Hematopoietic multipotent progenitor cell treated with erythropoietin and hydrocortisone succinate and interleukin-3 and kit ligand, for 4 days (in vitro differentiated cells): ENCODE measurements at places on chromosomes 7 and 10.
A peak's percentile ranks its signal among the peaks of the same experiment; 100 is the strongest.

DNA sequence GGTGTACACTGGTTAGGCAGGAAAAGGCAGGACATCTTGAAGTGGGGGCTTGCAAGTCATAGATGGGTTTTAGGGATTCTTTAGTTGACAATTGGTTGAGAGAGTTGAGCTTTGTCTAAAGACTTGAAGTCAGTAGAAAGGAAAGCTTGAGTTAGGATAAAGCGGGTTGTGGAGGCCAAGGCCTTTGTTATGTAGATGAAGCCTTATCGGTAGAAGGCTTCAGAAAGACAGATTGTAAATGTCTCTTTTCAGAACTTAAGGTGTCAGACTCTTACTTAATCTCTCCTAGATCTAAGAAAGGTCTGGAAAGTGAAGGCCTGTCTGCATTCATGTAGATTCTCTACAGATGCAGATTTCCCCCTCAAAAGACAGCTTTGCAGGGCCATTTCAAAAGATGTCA, 177.4 kb downstream of the HECW1 start:
- no peak for DNase-seq

- DNase-seq, result no peak
Measured at GRCh38 chr7:47611045-47611511, 29.2 kb upstream of the TNS3 start.

DNA sequence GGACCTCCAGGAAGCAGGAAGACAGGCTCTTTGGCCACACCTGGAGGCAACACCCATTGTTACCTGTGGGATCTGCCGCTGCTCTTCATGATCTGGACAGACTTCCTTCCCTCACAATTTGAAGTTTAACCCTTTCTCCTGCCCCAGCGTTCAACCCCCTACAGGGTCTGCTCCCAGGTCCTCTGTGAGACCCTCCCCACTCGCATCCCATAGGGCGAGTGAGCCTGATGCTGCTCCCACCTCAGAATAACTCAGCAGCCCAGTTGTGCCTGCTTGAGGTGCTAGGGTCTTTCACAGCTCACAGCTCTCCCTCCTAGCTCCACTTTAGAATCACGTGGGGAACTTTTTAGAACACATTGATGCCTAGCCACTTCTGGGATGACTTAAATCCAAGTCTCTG, 61.8 kb upstream of the C10orf90 start:
- no peak for DNase-seq

GRCh38 chr7:142481548-142481947, 223.7 kb upstream of the PRSS58 start:
- DNase-seq, result peak; percentile 63

- DNase-seq, result peak; percentile 90
Measured at GRCh38 chr7:92691578-92691977, 101.4 kb upstream of the FAM133B start.

DNA sequence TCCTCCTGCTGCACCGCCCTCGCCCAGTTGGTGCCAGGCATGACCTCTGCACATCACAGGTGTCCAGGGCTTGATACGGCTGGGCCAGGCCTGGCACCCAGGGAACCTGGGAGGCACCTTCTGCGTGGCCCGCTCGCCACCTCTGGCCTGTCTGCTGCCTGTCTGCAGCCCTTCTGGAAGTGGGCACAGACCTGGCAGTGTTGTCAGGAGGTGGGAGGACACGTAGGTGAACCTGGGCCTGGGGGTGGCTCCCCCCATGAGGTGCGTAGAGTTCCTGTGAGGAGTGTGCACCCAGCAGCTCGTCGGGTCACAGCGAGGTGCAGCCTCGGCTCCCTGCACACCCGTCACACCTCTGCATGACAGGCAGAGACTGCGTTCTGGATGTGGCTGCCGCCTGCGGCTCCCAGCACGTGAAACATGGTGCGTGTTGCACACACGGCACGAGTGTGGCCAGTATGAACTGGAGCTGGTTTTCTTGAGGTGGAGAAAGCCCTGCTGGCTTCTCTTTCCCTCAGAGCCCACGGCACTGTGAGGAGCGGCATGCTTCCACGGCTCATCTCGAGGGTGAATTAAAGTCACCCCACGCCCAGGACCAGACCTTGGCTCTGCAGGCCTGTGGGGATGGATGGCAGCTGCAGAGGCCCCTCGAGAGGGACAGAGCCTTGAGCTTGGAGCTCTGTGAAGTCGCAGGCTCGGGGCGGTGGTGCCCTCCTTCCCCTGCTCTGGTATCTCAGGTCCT, 24.8 kb downstream of the INPP5A start:
- no peak for DNase-seq

GRCh38 chr10:126101325-126101724, 205.0 kb downstream of the FANK1 start:
- no peak for DNase-seq
